ENCODE measurements at places on chromosomes 3 and 15.

- no peak for DNase-seq
Measured at GRCh38 chr3:14130707-14131106, 5.9 kb downstream of the TMEM43 start.

DNA sequence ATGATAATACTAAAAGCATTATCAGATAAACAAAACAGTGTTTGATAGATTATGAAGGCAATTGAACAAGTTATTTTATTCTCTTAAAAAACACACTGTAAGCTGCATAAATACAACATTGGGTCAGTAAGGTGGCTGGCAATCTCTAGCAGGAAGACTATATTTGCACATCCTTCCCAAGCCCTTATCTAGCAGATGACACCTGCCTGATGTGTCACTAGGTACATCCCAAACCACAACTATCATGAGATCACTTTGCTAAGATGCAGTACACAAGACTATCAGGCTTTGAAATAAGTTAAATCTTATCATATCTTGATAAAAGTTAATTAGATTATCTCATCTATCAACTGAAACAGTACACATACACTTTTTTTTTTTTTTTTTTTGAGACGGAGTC, 417.4 kb downstream of the MECOM start:
- no peak for DNase-seq

DNA sequence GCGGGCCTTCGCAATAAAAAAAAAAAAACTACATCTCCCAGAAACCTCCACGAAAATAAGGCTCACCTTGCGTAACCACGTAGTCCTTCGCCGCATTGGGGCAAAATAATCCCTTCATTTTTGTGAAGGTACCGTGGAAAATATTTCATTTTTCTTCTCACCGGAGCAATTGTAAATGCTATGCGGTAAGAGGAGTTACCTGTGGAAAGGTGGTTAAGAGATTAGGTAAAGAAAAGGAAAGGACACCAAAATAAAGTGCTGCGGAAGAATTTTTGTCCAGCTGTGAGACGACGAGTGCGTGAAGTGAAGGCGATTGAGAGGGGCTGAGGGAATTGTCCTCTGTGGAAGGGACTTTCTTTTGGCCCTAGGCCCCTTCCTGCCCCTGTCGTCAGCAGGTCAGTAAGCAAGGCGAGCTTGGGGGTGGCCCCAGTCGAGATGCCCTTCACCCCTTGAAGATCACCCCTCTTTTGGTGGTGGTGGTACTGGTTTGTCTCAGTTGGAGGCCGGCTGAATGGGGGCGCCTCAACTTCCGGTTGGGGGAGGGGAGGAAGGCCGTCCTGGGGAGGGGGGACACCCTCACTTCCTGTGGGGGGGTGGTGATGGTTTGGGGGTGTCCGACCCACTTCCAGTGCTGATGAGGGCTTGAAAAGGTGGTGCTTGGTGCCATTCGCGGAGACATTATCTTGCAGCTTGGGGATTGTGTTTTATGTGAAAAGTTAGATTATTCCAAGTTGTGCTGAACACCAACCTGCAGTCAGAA, at the start of gene HMG20A:
TSS of gene HMG20A (plus strand) at position 279 of the 760 bp plus-strand sequence. CDS start 37,520 bp downstream, outside the sequence.
- peak; percentile 41 for DNase-seq

GRCh38 chr3:105731686-105732085, 137.1 kb downstream of the CBLB start:
- DNase-seq, result no peak

DNA sequence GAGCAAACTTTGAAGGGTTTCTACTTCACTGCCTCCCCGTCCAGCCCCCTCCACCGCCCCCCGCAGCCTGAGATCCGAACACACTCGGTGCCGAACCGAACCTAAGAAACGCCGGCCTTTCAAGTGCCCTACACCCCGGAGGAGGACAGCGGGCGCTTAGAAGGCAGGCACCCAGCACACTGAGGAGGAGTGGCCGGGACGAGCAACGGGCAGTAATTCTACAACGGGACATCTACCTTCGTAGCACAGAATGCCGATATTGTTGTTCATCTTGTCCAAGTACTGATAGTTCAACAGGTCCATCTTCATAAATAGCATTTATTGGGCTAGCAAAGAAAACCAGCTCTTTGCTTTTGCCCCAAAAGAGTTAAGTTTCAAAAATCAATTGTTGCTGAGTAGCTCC, 513 bp downstream of the VGLL4 start:
- no peak for DNase-seq

DNA sequence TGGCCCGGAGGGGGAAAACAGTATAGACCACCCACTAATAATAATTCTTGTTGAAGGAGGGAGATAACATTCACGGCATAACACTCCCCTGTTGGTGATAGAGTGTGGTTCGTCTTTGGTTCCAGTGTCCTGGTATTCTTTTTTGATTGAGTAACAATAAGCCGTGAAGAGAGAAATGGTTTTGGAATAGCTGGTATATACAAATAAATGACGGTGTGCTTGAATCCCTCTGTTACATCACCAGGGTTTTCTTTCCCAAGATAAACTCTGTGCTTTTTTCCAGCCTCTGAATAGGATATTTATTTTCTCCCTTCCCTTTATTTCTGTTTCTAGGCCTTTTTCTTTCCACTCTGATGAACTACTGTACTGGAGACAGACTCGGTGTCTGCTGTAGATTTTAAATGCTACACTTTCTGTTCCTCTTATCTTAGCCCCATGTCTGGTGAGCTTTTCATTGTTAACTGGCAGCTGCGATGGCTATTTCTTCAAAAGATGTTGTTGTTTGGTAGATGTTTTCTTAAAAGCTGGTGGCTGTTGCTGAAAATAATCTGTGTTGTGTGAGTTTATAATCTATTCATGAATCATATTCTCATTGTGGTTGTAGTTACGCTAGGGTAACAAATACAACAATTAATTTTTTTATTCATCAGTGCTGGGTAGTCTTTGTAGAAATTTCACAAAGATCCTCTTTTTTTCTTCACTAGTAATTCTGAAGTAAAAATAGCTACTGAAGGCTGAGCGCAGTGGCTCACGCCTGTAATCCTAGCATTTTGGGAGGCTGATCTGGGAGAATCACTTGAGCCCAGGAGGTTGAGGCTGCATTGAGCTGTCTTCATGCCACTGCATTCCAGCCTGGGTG, 15.5 kb upstream of the SCAANT1 start:
- no peak for DNase-seq

- peak; percentile 46 for DNase-seq
Measured at GRCh38 chr3:122680475-122681283, at the start of gene PARP14. Gene PARP14, plus strand, starts transcription at chr3:122680839. Its CDS starts 45 bp downstream, at chr3:122680884.

DNA sequence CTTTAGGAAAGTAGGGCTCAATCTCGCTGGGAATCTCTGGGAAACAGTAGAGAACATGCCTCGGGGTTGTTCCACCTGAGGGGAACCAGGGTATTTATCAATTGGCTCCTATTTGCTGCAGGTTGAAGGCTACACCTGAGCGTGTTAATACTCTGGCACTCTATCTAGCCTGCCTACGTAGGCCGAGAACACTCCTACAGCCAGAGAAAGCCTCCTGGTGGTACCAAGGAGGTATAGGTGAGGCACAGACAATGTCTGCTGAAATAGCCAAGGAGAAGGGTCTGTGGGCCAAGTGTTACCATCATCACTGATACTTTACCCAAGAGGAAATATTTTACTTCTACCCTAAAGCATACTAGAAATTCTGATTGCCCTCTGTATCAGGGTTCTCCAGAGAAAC, 341.0 kb upstream of the UBE2E2 start:
- DNase-seq, result no peak

DNA sequence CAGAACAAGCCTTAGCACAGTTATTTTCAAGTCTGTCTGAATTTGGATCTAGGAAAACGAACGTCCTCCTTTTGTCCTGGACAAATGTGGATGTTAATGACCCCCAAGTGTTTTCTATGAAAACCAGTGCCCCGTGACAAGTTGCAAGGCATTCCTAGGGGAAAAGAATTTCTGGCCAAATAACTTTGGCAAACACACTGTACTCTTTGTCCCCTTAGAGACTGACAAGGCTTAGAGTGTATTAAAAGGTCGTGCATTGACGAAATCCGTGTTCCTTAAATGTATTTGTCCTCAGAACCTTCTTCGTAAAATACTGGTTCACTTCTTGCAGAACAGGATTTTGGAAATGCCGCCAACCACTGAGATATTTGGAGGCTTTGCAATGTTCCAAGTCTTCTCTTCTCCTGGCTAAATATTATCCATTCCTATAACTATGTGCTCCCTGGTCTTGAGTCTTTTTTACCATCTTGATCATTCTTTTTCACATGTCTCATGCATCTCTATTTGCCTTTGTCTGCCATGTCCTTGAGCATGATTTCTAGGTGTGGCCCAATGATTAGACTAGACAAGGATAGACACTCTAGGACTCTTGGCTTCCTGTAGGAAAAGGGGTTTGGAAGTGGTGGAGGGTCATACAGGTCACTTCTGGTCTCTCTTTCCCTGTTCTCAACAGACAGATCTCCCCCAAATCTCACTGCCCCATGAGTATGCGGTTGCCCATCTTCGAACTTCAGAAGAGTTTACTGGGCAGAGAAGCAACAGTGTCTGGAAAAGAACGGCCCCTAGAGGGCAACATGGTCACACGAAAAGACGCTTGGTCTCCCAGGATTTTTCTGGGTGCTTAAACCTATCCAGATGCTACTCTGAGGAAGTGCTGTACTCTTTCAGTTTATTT, 117.5 kb downstream of the EDEM1 start:
- no peak for DNase-seq

DNA sequence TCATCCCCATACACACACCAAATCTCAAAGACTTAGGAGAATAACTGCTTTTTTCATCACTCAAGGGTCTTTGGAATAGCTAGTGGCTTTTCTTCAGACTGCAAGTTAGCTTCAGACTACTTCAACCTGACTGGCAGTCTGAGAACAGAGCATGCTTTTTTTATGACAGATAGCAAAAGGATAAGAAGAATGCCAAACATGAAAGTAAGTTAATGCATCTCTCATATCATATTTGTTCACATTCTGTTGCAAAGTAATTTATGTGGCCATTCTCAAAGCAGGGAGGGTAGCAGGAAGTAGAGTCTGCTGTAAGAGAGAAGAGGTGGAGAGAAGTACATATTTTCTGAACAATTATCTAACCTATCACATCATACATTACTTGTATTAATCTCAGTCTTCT, 544.4 kb downstream of the ZPLD1 start:
- DNase-seq, result no peak

DNA sequence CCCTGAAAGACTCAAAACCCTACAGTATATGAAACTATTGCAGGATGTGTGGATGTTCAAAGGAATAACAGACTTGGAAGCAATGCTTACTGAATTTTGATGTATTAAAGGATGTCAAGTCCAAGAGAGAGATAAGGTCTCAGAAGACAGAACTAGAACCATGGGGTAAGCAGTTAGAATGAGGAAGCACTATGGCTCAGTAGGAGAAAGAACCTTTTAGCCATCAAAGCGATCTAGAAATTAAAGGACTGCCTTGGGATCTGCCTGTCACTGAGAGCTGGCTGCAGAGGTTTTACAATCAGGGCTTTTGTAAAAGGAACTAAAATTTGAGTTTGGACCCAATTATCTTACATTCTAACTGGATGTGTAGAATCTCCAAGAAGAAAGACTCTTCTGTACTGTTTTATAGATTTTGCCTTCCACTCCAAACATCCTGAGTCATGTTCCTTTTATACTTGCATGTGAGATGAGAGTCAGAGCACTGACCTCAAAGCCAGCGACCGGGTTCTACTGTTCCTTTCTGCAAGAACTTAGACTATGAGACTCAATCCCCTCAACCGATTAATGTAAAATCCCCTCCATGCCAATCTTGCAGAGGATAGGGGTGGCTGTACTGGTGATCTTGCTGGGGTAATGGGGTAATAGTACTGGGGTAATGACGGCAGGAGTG, 412.3 kb upstream of the TPRG1 start:
- no peak for DNase-seq

GRCh38 chr3:194879126-194879877, 193.6 kb downstream of the FAM43A start:
- no peak for DNase-seq

GRCh38 chr15:96416934-96417759, 86.6 kb downstream of the NR2F2 start:
- no peak for DNase-seq

DNA sequence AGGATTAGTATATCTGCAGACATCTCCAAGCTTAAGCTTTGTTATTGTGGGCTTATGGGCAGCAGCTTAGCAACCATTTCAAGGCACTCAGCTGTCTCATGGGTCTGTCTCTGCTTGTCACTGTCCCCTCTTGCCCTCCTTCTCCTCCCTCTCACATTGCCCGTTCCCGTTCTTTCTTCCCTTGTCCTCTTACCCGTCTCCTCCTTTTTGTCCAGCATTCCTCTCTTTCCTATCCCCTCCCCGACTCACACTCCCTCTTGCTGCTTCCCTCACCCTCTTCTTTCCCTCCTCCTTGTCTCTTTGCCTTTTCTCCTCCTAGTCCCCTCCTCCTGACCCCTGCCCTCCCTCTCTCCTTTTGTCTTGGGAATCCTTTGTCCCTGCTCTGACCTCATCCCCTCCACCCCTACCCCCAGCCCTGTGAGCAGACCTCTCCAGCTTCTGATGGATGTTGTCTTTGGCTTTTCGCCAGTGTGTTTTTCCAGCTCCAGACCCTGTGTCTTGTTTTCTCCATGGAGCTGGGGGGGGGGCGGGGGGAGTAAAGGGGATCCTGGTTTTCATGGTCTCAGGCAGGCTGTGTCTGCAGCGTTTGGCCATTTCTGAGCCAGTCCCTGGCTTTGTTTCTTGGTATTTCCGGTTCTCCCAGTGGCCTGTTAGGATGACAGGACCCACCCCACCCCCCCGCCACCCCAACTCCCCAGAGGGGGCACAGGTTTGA, 47.9 kb upstream of the TRAK1 start:
- DNase-seq, result no peak

DNA sequence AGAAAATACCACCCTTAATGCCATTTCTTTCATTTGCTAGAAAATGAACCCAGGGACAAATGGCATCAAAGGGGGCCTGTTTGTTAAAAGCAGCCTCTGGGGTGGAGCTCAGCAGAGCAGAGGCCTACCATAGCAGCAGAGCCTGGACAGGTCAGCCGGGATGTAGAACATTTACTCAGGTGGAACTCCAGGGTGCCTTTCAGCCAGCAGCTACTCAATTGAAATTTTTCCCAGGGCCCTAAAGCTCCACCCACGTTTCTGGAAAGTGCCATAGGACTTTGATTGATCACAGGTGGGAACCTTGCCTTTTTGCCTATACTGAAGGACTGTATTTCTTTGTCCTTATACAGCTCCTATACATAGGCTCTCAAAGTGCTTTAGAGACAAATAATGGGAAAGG, 74.5 kb upstream of the C15orf61 start:
- DNase-seq, result no peak

GRCh38 chr3:133532951-133533350, 40.5 kb upstream of the CDV3 start:
- no peak for DNase-seq
